ENCODE measurements at places on chromosomes 7 and 10.

DNA sequence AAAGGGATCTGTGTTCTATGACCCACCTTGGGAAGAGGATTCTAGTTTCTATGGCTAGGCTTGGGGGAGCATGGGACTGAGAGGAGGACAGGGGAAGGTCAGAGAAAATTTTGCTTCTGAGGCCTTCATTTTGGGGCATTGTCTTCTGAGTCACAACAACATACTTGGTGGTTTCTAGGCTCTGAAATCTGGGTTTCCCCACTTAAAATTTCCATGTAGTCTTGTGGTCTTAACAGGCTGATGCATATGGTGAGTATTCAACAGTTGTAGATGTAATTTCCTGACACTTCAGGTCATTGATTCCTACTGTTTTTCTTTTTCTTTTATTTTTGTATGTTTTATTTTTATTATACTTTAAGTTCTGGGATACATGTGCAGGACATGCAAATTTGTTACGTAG is 88.5 kb downstream of the ANKRD7 start:
- peak; percentile 16 for DNase-seq

GRCh38 chr10:45339894-45340293 is 24.5 kb upstream of the OR13A1 start:
- DNase-seq, result no peak

GRCh38 chr7:70719125-70719524 is 412.8 kb upstream of the GALNT17 start:
- DNase-seq, result no peak

DNA sequence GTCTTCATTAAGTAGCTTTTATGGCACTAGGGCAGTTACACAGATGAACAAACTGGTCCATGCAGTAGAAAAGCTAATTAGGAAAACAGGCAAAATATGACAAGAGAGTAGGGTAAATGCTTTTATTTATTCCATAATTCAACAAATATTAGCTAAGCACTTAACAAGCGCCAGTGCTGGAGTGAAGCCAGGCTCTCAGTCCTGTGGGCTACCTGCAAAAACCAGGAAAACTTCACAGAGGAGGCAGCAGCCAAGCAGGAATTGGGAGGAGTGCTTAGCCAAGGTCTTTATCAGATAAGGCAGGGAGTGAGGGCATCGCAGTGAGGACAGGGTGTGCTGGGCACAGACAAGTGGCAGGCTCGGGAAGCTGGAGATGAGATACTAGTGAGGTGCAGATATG is 4.9 kb upstream of the KAT6B start:
- DNase-seq, result no peak

GRCh38 chr7:72243329-72243728 is 168.8 kb downstream of the CALN1 start:
- DNase-seq, result no peak

- DNase-seq, result peak; percentile 81
Observed at GRCh38 chr7:95630702-95631458, 34.6 kb upstream of the PDK4 start.

GRCh38 chr7:131816391-131817007 is 260.1 kb upstream of the PODXL start:
- DNase-seq, result no peak

- DNase-seq, result no peak
Observed at GRCh38 chr10:120459185-120459584, 2.2 kb downstream of the PLPP4 start.

- peak; percentile 95 for DNase-seq
Observed at GRCh38 chr10:108358912-108359311, 1194.4 kb upstream of the SORCS1 start.

DNA sequence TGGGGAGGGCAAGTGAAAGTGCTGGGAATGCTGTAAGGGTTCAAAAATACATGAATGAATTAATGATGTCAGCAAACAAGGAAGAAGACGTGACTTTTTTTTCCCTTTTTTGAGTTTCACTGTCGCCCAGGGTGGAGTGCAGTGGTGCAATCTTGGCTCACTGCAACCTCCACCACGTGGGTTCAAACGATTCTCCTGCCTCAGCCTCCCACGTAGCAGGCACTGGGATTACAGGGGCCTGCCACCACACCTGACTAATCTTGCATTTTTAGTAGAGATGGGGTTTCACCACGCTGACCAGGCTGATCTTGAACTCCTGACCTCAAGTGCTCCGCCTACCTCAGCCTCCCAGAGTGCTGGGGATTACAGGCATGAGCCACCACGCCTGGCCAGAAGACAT is 30.0 kb downstream of the DENND10 start:
- DNase-seq, result no peak

DNA sequence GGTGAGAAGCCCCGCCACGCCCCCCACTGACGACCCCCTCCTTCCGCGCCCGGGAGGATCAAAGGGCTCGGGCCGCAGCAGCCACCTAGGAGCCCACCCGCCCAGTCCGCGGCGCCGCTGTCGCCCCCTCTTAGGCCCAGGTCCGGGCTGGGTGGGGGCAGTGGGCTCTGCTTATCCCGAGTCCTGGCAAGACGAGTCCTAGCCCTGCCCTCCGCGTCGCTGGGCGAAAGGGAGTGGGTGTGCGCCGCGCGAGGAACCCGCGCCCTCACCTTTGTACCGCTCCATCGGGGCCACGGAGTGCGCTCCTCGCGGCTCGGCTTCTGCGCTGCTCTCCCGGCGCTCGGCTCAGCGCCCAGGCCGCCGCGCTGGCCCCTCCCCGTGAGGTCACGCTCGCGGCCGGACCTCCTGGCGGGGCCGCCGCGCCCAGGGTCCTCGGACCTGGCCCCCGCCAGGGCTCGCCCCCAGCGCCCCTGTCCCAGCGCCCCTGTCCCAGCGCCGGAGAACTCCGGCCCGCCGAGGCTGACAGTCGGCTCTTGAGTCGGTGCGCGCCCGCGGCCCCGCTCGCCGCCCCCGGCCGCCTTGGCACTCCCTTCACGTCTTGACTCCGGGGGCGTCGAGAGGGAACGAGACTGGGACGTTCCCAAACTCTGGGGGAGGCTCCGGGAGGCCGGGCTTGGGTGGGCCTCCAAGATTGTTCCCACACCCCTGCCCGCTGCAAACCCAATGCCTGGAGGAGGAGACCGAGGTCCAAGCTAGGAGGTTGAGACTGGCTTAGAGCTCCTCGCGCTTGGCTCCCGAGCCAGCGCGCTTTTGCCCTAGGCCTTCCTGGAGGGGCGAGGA is at the start of gene AFAP1L2:
AFAP1L2 (minus strand) TSS at position 332 of the 840 bp plus-strand sequence; CDS start at position 285, 47 bp downstream.
- DNase-seq, result no peak

DNA sequence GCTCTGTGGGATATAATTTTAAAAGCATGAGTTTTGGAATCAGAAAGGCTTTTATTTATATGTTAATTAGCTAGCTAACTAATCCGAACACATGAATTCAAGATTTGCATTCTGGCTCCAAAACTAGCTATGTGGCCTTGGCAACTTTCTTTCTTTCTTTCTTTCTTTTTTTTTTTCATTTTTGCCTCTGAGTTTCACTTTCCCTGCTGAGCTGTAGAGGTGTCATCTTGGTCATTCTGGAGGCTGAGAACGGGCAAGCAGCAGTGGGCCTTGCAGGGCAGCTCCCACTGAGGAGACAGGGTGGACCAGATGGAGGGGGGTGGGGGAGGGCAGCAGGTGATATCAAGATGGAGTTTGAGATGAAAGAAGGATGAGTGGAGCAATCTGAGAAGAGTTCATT is 24.8 kb upstream of the SFMBT2 start:
- no peak for DNase-seq

- DNase-seq, result no peak
Observed at GRCh38 chr7:32535162-32535702, 39.9 kb downstream of the AVL9 start.

DNA sequence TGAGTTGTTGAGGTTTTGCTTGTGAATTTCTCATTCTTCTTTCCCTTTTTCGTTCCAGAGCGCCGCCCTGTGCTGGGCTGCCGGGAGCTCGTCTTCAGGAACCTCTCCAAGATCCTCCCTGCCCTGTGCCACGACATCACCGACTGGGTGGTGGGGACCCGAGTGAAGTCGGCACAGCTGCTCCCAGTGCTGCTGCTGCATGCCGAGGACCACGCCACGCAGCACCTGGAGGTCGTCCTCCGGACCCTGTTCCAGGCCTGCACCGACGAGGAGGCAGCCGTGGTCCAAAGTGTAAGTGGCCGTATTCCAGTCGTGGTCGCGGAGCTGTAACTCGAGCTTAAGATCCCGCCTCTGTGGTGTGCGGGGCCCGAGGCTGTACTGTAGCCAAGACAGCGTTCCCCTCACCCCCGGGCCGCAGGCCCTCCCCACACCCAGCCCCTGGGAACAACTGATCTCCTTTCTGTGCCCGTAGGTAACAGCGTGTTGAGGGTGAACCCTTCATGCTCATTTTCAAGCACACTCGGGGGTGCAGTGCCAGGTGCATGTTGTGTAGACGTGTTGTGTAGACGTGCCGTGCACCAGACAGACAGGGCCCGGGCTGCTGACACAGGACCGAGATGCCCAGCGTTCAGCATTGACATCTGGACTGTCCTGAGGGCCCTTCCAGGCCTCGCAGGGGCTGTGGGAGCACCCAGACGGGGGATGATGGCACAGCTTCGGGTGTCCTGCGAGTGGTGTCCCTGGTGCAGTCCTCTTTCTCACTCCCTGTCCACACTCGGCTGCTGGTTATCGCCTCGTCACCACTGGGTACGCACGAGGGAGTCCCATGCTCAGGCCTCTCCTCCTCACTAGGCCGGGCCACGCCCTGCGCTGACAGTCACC is 27.7 kb upstream of the PRKAR1B start:
- DNase-seq, result no peak

All from amniotic epithelial cell (primary cell).